ENCODE measurements at places on chromosomes 1 and 21. TPM values are rescaled to one million over a fixed set of nuclear protein-coding genes. Genes with fewer than 3 reads are reported as not detected.
A peak's percentile ranks its signal among the peaks of the same experiment; 100 is the strongest.

The FCAMR gene
- not detected for total RNA-seq

The FAM20B gene
- total RNA-seq, result 38.2 TPM

The C1orf226 gene
- total RNA-seq, result 6.3 TPM

The KIF2C gene
- 1.7 TPM for total RNA-seq

The CNKSR1 gene
- 25.0 TPM for total RNA-seq

DNA sequence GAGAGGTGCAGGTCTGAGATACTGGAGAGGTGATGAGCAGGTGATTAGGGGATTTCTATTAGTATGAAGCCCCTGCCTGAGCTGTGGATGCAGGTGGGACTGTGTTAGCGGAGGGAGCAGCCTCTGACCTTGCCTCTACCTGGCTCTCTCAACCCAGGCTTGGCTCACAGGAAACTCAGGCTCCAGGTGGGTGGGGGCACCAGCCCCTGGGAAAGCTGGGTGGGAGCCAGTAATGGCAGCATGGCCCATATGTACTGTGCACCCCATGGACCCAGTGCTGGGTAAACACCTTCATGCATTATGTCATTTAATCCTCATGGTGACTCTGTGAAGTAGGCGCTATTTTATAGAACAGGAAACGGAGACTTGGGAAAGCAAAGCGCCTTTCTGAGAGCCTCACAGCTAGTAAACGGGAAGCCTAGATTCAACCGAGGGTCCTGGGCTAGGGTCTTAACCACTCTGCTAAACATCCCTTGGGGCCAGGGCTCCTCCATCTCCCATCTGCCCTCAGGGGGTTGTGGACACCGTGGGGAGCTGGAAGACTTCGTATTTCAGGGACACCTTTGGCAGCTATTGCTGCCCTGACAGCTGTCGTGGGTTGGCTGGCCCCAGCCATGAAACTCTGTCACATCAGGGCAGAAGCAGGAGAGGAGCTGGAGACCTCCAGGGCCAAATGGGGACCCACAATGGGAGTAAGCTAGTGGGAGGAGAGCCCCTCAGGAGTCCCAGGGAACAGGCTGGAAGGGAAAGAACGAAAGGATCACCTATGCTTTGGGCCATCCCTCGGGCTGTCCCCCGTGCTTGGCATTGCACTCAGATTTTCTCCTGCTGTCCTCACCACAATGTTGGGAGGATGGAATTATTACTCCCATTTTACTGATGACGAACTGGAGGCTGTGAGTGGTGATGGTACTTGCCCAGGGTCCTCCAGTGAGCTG, 59.6 kb upstream of the CSF3R start:
- no peaks in the 10 kb centered on the region for H3K4me1 ChIP-seq
- no peaks in the 10 kb centered on the region for H3K36me3 ChIP-seq
- H3K27ac ChIP-seq, result no peak overlapping the region
- H3K4me3 ChIP-seq, result no peak overlapping the region
- no peaks in the 10 kb centered on the region for H3K27me3 ChIP-seq
- no peak for DNase-seq

DNA sequence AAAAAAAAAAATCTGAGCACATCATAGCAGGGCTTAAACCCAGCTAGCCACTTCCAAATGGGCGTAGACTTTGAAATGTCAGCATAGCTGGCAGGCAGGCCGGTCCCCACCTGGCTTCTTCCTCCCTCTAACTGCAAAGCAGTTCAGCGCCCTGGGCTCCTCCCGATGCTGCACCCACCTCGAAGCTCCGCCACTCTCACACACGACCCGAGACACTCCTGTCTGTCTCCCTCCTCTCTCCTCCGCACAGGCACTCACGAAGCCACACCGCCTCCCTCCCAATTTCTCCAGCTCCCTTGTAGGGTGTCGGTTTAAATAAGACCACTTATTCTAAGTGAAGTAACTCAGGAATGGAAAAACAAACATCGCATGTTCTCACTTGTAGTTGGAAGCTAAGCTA, 301.3 kb downstream of the NPHP4 start:
- no peak for DNase-seq
- no peaks in the 10 kb centered on the region for H3K4me1 ChIP-seq
- H3K27ac ChIP-seq, result no peak overlapping the region
- H3K4me3 ChIP-seq, result no peak overlapping the region
- no peaks in the 10 kb centered on the region for H3K36me3 ChIP-seq

GRCh38 chr1:33805988-33806387, 57.9 kb upstream of the HMGB4 start:
- H3K4me3 ChIP-seq, result no peak overlapping the region
- no peak for DNase-seq
- H3K27me3 ChIP-seq, result no peaks in the 10 kb centered on the region
- no peak overlapping the region for H3K27ac ChIP-seq
- H3K36me3 ChIP-seq, result no peaks in the 10 kb centered on the region

- H3K36me3 ChIP-seq, result no peaks in the 10 kb centered on the region
- H3K4me1 ChIP-seq, result no peaks in the 10 kb centered on the region
- DNase-seq, result no peak
These were observed 305.3 kb downstream of the PTPRU start for GRCh38 chr1:29541631-29542030.

DNA sequence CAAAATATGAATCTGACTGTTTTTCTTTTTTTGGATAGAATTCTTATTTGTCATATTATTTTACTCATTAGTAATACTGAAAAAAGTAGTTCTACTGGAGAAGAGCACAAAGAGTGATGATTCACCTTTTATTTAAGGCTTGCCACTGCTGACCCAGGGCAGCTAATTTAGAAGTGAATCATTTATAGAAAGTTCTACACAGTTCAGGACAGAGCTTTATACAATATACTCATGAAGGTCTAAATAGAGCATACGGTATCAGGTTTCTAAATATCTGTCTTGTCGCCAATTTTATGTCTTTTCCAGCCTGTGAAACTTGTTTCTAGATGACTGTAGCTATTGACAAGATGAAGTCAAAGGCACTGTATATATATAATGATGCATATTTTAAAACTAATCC, 25.0 kb downstream of the GIPC2 start:
- DNase-seq, result no peak
- H3K27me3 ChIP-seq, result no peaks in the 10 kb centered on the region
- no peaks in the 10 kb centered on the region for H3K4me1 ChIP-seq
- no peaks in the 10 kb centered on the region for H3K36me3 ChIP-seq
- no peak overlapping the region for H3K27ac ChIP-seq
- no peak overlapping the region for H3K4me3 ChIP-seq

DNA sequence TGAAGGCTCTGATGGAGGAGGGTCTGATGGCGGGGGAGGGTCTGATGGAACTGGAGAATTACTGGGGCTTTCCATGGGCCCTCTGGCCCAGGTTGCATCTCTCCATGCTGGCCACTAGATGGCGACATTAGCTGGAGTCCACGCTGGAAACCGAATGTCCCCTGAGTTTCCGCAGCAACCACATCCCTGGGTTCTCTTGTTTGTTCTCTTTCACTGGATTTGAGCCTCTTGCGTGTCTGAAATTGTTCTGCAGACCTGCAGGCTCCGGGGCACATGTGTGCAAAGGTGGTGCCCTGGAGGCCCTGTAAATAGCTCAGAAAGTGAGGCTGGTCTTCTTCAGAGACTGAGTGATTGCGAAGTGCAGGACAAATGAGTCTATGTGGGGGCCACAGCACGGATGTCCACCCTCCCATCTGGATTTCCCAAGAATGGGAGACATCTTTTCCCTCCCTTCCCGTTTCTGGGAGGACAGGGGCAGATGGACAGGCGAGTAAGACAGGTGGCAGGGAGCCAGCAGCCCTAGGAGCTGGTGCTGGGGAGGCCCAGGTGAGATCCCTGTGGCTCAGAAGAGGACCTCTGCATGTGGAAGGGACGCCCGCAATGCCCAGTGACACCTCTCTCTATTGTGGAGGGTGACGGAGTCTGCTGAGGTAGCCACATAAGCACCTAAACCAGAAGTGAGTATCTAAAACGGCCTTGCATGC, 73.2 kb upstream of the ABCG1 start:
- H3K4me3 ChIP-seq, result no peak overlapping the region
- H3K27me3 ChIP-seq, result no peaks in the 10 kb centered on the region
- no peak overlapping the region for H3K27ac ChIP-seq
- DNase-seq, result peak; percentile 60

DNA sequence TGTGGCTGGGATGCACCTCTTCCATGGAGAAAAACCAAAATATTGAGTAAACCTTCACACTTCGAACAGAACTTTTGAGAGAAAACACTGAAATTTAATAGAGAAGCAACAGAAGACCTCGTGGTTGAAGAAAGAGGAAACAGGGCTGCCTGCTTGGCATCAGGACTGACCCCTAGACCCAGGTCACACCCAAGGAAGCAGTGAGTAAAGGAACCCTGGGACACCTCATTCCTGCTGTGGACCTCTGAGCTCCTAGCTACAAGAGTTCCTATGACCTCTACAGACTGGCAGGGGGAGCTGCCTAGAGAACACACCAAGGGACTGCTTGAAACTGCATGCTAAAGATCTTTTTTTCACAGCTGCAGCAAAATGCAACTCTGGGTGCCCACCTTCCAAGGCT, 67.8 kb downstream of the FASLG start:
- H3K27ac ChIP-seq, result no peak overlapping the region
- no peak overlapping the region for H3K4me3 ChIP-seq
- H3K36me3 ChIP-seq, result no peaks in the 10 kb centered on the region

DNA sequence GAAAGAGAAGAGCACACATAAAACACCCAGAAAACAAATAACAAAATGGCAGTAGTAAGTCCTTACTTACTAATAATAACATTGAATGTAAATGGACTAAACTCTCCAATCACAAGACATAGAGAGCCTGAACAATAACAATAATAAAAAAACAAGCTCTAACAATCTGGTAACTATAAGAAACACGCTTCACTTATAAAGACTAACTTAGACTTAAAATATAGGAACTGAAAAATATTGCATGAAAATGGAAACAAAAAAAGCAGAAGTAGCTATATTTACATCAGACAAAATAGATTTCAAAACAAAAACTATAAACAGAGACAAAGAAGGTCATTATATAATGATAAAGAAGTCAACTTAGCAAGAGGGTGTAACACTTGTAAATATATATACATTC, 83.1 kb upstream of the LYPLAL1 start:
- no peak overlapping the region for H3K4me3 ChIP-seq
- H3K27me3 ChIP-seq, result no peaks in the 10 kb centered on the region
- H3K27ac ChIP-seq, result peak overlapping the region; percentile 26

- peaks cover 13% of the 10 kb centered on the region for H3K4me1 ChIP-seq
- H3K27me3 ChIP-seq, result no peaks in the 10 kb centered on the region
- no peak overlapping the region for H3K4me3 ChIP-seq
- H3K27ac ChIP-seq, result no peak overlapping the region
- H3K36me3 ChIP-seq, result no peaks in the 10 kb centered on the region
These were observed 51.3 kb upstream of the GFI1 start for GRCh38 chr1:92538048-92538412.

GRCh38 chr1:207328004-207328403, 6.5 kb downstream of the CD55 start:
- H3K27ac ChIP-seq, result no peak overlapping the region
- no peaks in the 10 kb centered on the region for H3K27me3 ChIP-seq
- no peak overlapping the region for H3K4me3 ChIP-seq
- H3K4me1 ChIP-seq, result peaks cover 25% of the 10 kb centered on the region
- no peak for DNase-seq
- H3K36me3 ChIP-seq, result peaks cover 83% of the 10 kb centered on the region

GRCh38 chr1:202589190-202589930, 120.9 kb downstream of the SYT2 start:
- DNase-seq, result no peak
- peak overlapping the region; percentile 69 for H3K27ac ChIP-seq
- H3K4me3 ChIP-seq, result no peak overlapping the region
